ENCODE measurements at places on chromosomes 2 and 18.

DNA sequence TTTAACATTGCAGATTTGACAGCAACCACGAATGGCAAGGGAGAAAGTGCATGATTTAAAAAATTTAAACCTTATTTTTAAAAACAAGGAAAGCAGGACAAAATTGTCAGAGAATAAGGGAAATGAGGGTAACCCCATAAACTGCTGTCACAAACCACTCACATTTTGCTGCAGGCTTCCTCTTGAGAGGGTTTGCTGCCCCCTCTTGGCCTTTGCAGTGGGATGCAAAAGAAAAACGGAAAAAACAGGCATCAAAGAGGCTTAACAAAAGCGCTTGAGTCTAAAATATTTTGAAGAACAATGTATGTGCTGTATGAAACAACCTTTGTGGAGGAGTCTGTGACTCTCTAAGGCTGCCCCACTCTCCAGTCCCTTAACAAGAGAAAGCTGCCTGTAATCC is 91.6 kb downstream of the TMX3 start:
- no peak for DNase-seq

DNA sequence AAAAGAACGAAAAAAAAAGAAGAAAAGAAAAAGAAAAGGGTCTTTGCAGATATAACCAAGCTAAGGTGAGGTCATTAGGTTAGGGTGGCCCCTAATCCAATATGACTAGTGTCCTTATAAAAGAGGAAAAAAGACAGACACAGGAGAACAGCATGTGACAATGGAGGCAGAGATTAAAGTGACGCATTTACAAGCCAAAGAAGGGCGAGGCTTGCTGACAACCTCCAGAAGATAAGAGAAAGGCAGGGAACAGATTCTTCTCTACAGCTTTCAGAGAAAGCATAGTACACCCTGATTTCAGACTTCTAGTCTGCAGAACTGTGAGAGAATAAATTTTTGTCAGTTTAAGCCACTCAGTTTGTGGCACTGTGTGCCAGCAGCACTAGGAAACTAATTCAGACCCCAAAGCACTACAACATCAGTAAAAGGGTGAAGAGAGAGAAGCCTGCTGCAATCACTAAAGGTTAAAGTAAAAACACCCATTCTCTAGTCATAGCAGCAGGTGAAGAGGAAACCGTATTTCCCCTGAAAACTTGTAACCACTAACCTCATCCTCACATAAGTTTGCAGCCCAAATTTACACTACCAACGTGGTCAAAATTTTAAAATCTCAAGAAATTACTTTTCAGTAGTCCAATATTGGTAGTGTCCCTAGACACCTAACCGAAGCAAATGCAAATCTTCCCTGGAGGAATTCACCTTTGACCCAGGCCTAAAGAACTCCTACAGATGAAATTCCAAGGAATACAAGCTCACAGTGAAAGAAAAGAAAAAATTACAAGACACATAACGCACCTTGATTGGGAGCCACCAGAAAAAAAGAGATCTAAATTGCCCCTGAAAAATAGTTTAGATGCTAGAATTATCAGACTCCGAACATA is 17.5 kb downstream of the REEP1 start:
- no peak for DNase-seq

DNA sequence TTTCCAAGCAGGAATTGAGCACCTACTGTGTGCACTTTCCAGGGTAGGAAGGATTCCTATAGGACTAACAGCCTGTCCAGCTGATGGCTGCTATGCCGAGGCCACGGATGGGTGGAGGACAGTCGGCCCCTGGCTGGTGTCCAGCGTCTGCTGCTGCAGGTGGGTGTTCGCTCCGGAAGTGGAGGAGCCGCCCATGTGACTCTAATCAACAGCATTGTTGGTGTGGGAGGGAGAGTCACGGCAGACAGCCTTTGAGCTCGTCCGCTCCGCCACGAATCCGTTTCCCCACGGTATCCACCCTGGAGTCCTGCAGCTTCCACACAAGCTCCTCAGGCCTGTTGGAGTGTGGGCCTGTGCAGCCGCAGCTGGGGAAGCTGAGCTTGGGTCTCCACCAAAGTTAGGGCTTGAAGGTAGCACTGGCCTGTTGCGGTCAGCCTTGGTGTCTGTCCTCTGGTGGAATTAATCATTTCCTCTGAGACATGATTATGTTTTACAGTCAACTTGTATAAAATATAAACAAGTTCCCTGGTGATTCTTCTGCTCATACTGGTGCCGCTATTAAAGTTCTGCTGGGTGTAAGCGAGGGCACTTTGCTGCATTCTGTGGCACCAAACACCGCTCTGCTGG is 185.9 kb upstream of the TPO start:
- no peak for DNase-seq

DNA sequence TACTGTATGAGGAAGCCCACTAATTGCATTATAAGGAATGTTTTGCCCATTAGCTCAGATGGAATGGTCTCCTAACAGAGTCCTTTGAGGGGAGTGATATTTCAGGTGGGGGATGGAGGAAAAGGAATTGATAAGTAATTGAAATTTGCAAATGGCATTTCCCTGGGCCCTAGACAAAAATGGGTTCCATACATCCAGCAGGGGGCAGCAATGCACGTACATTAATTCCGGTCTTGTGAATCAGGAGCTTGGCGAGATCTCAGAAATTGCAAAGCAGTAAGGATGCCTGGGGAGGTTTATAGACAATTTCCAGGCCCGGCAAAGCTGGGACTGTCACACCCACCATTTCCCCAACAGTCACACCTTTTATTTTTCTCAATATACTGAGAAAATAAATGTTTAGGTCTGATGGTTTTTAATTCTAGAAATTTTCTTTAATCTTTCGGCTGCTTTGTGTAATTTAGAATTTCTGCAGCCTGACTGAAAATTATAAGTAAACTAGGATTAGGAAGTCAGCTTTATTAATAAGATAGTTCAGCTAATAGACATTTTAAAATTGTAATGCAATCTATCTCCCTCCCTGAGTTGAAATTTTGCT is 122.8 kb downstream of the LYPD1 start:
- DNase-seq = no peak

- no peak for DNase-seq
Observed at GRCh38 chr2:66854298-66854697, 419.4 kb downstream of the MEIS1 start.

GRCh38 chr2:120937686-120938044 is 202.0 kb downstream of the GLI2 start:
- DNase-seq = no peak

- DNase-seq = no peak
Observed at GRCh38 chr18:25282282-25282681, 69.7 kb downstream of the ZNF521 start.

- no peak for DNase-seq
Observed at GRCh38 chr2:96264656-96265348, 995 bp downstream of the TMEM127 start.

GRCh38 chr2:114580691-114581090 is 138.2 kb downstream of the DPP10 start:
- DNase-seq = no peak

DNA sequence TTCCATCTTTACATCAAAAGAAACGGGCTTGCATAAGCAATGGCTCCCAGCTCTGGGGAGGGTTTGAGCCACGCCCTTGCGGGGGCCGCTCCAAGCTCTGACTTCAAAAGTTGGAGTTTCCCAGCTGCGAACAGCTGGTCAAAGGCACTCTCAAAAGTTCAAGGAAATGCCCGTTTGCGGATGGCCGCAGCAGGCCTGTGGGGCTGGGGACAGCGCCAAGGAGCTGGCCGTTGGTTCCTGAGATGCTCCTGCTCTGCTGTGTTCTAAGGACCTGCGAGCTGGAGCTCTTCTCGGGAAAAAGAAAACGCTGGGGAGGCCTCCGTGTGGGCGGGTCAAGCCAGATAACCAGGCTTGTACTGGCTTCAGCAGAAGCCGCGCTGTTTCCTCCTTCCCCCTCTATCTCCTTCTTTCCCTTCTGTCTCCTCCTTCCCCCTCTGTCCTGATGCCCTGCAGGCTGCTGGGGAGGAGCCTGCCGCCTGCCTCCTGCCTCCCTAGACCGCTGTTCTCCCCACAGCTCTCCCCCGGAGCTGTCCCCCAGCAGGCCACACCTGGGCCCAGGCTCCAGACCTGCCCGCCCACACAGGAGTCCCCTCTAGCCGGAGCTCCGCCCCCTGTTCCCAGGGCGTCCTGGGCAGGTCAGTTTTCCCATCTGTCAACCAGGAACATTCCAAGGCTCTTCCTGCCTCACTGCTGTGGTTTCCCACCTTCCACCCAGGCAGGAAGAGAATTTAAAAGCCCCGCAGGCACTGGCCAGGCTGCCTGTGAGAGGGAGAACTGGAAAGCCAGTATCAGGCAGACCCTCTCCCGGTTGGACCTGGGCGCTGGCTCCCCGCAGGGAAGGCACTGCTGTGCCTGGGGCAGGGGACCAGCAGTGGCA is 14.1 kb downstream of the KLF11 start:
- no peak for DNase-seq

DNA sequence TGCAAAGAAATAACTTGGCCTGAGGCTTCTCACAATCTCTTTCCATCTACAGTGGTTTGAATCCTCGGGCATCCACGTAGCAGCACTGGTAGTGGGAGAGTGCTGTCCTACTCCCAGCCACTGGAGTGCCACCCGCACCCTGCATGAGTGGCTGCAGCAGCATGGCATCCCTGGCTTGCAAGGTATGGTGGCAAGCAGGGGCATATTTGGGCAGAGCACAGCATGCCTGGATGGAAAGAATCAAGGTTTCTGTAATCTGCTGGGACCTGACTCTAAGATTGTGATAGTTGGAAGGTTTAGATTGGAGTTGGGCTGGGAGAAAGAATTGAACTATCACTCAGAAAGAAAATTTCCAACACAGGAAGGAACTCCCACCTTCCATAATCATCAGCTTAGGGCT is 4.0 kb downstream of the CAD start:
- DNase-seq = no peak

DNA sequence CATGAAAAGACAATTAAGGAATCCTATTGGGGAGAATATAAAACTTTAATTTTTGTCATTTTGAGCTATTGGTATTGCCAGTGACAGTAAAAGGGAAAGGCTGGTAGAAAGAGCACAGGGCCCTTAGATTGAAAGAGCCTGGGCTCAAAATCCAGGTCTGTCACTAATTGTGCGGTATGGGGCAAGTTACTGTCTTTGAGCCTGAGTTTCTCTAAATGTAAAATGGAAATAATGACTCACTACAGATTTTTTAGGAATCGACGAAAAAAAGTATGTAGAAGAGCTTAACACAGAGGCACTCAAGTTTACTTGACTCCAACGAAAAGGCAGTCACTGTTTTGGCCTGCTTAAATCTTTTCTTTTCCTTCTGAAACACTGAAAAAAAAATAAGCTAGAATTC is 7.0 kb downstream of the NDUFV2 start:
- DNase-seq = no peak
